Stimulated activated CD4-positive, alpha-beta T cell treated with anti-CD3 and anti-CD28 coated beads, Interleukin-1b, Interleukin-23, amount 100 ng/mL, for 24 hours (primary cell): ENCODE measurements at places on chromosomes 1 and 21.

DNA sequence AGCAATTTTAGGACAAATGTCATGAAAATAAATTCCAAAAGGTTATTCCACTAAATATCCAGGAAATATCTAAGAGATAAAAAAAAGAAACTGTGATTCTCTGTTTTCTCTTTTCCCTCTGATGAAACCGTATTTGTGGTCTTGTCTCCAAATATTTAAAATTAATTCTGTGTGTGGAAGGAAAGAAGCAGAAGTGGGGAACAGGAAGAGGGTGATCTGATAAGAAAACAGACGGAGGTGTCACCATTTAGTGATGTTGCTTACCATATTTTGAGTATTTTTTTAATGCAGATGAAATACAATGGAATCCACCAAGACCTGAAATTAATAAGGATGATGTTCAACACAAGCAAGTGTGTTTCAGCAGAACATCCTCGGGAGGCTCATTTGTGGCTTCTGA lies 29.6 kb downstream of the CLCA1 start:
- DNase-seq: no peak

GRCh38 chr1:12168451-12169160 lies 1.8 kb downstream of the TNFRSF1B start:
- DNase-seq: no peak

GRCh38 chr1:29260531-29260930 lies 24.2 kb downstream of the PTPRU start:
- DNase-seq: no peak

DNA sequence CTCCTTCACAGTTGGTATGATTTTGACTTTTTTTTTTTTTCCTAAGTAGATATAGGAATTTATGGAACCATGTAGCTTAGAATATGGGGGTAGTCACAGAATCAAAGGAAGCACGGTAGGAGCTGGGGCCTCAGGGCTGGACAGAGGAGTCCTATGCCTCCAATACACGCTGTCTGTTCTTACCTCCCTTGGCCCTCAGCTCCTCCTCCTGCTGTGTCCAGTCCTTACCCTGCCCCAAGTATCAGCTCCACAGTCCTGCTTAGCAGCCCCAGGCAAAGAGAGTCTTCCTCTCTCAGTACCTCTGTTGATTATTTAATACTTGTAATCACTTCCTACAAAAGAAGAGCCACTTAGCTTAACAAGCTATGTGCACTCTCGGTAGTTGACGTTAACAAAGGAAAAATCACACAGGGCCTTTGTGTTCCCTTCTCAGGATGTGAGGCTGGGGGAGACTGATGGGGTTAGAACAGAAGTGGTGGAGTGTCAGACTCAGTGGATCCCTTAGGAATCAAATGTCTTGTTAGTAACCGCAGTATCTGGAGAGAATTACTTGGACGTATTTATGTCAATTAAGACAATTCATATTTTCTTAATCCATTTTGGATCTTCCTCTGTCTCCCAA lies 292.3 kb downstream of the HHAT start:
- no peak for DNase-seq

DNA sequence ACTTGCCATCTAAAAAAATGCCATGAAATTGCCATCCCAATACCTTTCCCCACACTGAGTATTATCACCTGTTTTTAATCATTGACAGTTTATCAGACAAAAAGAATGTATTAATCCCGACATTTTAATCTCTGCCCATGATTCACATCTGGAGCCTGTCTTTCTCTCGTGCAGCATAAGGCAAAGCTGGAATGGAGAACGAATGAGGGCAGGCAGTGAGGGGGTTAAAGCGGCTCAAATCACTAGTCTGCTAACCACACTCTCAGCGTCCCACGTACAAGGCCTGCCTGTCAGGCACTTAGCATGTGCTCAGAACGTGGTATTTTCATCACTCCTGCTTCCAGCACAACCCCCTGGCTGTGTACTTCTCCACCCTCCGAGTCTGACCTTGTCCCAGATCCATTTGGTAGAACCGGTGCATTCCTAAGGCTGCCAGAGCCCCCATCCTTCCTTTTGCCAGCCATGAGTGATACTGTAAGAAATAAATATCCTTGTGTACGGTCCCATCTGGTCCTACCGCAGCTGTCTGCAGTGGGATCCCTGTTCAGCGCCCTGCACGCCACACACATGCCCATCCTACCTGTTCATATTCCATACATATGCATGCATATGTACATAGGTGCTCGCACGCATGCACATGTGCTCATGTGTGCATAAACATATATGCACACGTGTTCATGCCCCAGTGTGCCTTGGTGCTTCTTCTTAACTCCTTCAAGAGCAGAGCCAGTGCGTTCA lies 34.6 kb upstream of the FHAD1 start:
- no peak for DNase-seq

- no peak for DNase-seq
Measured at GRCh38 chr1:85311818-85312217, 35.4 kb upstream of the BCL10 start.

DNA sequence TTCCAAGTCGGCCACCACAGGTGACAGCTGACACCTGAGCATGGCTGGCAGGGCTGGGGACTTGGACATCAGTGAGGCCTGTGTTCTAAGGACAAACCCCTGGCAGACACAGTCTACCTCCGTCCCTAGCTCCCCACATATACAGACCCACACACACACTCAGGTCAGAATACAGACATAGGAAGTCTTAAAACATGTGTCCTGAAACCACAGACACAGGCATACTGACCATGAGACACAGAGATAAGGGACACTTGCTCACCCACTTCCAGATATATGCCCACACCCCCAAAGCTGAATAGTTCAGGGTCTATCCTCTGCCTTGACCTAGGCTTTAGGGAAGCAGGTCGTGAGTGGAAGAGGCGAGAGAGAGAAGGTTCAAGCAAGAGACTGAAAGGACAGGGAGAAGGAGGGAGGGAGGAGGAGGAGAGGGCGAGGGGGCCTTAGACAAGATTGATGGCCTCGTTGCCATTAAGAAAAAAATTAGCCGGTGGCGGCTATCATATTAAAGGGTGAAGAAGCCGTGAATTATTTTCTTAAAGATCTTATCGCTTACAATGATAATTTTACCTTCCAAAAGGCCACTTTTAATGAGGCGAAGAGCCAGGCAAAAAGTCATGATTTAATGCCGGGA lies 49.9 kb downstream of the TMEM53 start:
- no peak for DNase-seq
